ENCODE measurements at places on chromosomes 1 and 21.

DNA sequence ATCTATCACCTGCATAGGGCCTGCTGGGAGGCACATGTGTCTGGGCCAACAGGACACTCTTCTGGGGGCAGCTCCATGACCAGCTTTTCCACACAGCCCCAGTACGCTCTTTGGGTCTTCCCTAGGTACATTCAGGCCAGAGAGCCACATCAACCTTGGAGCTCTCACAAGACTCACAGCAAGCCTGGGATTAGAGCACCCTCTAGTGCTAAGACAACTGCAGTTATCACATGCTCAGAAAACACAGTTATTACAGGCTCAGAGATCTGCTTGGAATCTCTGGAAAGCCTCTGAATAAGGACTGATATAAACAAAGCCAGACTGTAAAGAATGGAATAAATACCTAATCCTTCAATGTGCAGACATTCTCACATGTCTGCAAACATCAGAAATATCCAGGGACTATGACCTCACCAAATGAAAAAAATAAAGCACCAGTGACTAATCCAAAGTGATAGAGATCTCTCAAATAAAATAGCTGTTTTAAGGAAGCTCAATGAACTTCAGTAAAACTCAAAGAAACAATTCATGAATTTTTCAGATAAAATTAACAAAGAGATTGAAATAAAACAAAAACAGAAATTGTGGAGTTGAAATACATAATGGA lies 563.9 kb upstream of the NR5A2 start:
- peak; percentile 7 for DNase-seq

- DNase-seq: no peak
Measured at GRCh38 chr1:6257541-6258069, 3.3 kb downstream of the GPR153 start.

DNA sequence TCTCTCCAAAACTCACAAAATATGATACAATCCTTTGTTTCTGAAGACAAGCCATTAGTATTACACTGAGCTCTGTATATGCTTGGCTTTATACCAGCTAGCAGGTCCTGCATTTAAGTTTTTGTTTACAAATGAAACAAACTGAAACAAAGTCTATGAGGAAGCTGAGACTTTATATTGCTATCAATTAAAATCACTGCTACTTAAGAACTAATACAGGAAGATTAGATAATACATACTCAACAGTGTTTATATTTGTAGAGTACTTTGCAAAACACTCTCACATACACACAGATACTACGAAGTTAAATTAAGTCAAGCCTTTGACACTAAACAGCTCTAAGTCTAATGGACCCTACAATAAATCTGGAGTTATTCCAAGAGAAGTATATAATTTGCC lies 247.4 kb downstream of the CRB1 start:
- no peak for DNase-seq

- no peak for DNase-seq
Measured at GRCh38 chr1:55304229-55304740, 89.1 kb upstream of the USP24 start.

- DNase-seq: no peak
Measured at GRCh38 chr1:26373281-26373680, 731 bp upstream of the ZNF683 start.

DNA sequence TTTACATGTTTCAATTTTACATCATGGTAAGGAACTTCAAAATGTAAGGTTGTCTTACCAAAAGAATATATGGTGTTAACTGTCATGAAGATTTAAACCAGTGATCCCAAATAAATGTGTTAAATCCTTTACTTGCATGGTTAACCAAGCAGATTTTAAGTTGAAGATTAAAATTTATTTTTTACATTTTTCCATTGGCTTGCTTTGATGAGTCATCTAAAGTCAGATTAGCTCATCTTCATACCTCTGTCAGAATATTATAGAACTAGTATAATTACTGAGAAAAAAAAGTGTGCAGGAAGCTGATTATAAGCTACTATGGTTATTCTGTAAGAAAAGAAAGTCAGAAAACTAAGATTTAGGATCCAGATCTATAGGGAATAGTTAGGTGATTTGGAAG lies 95.3 kb upstream of the DPH5 start:
- DNase-seq: no peak

DNA sequence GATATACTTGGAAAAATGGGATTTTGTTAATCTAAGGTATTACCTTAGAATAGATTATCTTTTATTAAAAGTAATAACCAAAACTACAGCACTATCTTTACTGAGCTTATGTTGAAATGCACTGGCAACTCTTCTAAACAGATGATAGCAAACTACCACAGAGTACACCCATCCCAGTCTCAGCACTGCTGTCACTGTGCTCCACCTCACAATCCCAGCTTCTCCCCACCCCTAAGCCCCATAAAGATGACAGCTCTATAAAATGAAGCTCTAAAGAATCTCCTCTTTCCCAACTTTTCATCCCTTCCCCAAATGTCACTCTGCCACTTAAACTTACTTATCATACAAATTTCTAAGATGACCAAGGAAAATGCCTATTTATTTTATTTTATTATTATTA lies 6.4 kb downstream of the DSTYK start:
- no peak for DNase-seq

DNA sequence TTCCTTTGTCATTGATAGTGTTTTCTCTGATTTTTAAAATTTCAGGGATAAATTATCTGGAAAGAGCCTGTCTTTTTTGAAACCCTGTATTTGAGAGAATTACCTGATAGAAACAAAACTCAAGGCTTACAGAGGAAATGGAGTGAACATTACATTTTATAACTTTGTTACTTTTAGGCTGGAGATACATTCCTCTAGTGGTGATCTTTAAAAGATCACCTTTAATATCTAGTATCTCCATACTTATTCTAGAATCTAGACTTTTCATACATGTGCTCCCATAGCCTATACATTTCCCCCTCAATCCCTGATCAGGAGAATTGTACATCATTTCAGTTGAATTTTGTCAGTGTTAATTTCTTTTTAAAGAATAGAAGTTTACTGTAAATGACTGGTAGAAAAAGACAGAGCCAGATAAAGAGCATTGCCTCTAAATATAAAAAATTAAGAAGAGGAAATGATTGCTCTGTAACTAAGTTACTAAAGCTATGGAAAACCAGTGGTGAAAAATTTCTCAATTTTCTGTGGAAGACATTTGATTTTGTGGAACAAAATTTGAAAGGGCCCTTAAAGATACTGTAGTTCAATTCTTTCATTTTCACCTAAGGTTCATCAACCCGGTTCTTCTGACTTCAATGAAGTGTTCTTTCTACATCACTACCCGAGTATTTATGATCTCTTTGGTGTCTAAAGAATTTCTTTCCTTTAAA lies 33.7 kb downstream of the RASAL2 start:
- no peak for DNase-seq

DNA sequence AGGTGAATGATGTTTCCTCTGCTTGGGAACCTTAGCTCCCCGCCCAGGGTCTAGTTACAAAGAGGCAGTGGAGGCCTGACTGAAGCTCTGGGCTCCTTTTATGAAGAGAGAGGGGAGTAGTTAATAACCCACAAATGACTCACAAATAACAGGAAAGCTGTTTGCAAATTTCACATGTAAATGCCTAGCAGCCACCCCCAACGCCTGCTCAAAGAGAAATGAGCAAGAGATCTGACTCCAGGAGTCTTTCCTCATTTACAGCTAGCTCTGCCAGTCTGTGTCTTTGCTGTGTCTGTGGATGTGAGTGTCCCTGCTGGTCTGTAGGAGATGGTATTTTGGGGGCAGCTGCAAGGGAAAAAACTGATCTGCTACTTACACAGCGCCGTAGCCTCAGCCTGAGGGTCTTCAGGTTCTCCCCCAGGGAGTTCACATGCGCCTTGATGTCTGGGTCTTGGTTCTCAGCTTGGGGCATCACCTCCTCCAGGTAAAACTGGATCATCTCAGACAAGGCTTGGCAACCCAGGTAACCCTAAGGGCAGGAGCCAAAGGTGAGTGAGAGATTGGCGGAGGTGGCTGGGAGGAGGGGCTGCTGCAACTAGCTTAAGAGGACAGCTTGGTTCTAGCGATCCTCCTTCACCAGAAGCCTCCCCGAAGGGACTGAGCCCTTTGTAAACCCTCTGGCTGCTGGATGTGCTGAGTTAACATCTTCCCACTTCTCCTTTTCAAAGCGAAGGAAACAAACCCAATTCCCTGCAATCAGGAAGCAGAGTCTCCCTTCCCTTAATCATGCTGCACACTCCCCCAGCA lies at the start of gene IL19:
IL19 (plus strand) TSS at position 243 of the 807 bp plus-strand sequence. CDS start 65,890 bp downstream, outside the sequence.
- no peak for DNase-seq

DNA sequence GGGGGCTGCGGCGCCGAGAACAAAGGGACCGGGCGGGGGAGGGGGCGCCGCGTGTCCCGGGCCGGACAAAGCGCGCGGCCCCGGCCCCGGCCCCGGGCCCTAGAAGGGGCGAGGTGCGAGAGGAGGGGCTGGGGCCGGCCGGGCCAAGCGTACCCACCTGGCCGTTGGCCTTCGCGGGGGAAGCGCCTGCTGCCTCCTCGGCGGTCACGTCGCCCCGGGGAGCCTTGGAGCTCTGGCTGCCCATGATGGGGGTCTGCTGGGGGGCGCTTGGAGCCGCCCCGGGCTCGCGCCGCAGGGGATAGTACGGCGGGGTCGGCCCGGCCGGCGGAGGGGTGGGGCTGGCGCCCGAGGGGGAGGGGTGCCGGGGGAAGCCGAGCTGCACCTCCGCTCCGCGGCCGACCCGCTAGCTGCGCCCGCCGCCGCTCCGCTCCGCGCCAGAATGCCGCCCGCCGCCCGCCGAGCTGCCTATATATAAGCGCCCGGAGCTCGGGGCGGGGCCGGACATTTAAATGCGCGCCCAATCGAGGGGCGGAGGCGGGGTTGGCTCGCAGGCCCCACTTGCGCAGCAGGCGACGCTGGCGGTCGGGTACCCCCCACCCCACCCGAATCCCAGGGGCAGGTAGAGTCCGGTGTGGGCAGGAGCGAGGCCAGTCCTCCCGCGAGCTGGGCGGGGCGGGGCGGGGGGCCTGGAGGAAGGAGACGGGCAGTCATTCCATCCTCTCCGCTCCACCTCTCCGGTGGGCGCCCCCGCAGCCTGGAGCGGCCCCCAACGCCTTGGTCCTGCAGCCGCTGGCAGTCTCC lies at the start of gene MARCKSL1:
MARCKSL1 (minus strand) TSS at position 444 of the 801 bp plus-strand sequence; CDS start at position 244, 200 bp downstream.
- DNase-seq: peak; percentile 35

DNA sequence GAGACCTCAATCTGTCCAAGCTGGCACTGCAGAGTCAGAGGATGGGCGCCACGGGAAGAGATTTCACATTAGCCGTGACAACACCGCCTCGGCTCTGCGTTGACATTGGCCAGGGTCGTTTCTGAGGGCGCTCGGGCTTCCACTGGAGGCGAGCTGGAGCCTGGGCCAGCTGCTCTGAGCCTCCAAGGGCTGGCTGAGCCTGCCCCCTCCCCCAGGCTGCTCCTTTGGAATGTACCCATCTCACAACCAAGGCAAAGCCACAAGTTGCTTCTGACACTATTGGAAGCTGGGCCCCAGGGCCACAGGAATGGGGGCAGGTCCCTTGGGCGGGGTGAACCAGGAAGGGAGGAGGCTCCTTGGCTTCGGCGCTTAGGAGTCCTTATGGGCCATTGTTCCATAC lies 12.7 kb downstream of the GPR3 start:
- no peak for DNase-seq

GRCh38 chr1:64176659-64177058 lies 26.8 kb upstream of the UBE2U start:
- no peak for DNase-seq

DNA sequence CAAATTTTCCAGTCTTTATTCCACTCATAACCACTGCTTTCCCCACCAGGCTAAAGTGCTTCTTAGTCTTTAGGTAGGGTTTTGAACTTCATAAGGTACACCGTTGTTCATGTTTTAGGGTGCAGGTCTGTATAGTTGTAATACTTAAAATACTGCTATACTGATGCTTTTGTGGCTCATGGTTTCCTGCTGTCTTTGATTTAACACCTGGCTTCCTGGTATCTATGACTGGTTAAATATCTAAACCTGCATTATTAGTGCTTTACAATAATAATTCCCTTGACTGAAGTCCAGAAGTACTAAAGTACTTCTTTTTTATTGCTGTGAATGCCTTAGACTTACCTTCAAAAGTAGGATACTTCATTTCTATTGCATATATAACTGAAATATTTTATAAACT lies 384.7 kb downstream of the SRGAP2C start:
- DNase-seq: no peak
